ENCODE measurements at places on chromosomes 13 and 19.

DNA sequence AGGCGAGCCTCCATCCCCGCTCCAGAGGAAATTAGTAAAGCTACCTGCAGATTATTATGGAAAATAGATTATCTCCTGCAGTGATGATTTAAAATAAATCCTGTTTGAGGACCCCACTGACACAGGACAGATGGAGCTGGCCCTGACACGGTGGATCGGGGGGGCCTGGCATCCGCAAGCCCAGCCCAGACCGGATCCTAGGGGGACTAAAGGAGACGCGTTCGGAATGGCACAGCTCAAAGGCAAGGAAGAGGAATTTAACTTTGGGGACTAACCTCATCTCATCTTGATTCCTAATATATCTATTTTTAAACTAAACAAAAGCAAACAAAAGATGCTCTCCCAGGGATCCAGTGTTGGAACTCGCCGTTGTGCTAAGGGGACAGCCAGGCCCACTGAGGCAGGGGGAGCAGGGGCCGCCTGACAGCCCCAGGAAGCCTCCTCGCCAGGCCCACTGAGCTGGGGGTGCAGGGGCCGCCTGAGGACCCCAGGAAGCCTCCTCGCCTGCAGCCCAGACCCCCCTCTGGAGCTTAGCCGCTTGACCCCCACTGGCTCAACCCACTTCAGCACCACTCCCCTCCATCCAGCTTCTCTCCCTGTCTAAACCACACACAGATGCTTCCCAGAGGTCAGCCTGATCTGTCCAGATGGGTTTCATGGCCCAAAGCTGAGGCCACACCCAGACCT lies 78.6 kb downstream of the SPACA7 start:
- DNase-seq, result no peak

DNA sequence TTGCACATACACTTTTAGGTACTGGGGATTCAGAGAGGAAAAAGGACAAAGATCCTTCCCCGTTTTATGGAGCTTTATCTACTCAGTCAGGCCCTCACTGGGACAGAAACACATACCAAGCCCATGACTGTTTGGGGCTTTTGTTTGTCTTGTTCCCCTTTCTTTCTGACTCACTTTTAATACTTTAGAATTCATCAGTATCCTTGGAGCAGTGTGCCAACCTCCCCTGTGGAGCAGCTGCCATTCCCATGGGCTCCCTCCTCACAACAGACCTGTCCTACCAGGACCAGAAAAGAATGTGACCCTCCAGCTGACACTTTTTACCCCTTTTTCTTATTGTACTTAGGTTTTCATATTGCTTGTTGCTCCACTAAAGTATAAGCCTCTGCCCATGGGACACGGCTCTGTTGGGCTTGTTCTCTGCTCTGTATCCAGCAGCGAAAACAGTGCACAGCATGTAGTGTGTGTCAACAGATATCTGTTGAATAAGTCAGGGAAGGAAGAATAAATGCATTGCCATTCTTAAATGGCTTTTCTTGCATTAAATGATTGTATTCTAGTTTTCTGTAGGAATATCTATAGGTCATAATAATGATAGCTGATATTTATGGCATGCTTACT lies 431.1 kb downstream of the EFNB2 start:
- DNase-seq, result no peak

GRCh38 chr13:48603375-48603774 lies 50.4 kb upstream of the CYSLTR2 start:
- DNase-seq, result no peak

GRCh38 chr13:20461860-20462532 lies 63.7 kb downstream of the CRYL1 start:
- DNase-seq, result no peak

- peak; percentile 14 for DNase-seq
Observed at GRCh38 chr13:60329221-60329923, 67.6 kb upstream of the TDRD3 start.

GRCh38 chr13:92260363-92260762 lies 861.9 kb downstream of the GPC5 start:
- no peak for DNase-seq

GRCh38 chr13:80454245-80454644 lies 113.3 kb upstream of the SPRY2 start:
- DNase-seq, result peak; percentile 86

GRCh38 chr13:54980651-54981050 lies 1952.0 kb downstream of the OLFM4 start:
- peak; percentile 13 for DNase-seq

DNA sequence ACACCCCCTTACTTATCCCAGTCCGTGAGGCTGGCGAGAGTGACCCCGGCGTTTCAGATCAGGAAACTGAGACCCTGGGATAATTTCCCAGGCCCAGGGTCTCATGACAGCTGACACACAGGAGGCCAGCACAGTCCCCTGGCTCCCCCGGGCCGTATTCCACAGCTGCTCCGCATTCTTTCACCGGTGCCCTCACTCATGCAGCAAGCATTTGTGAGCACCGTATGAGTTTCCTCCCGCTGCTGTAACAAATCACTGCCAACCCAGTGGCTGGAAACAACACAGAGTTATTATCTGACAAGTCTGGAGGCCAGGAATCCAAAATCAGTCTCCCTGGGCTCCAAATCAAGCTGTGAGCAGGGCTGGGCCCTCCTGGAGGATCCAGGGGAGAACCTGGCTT lies 21.3 kb downstream of the GADD45B start:
- DNase-seq, result no peak

- DNase-seq, result no peak
Observed at GRCh38 chr19:35216833-35217648, 11.5 kb downstream of the FAM187B start.

DNA sequence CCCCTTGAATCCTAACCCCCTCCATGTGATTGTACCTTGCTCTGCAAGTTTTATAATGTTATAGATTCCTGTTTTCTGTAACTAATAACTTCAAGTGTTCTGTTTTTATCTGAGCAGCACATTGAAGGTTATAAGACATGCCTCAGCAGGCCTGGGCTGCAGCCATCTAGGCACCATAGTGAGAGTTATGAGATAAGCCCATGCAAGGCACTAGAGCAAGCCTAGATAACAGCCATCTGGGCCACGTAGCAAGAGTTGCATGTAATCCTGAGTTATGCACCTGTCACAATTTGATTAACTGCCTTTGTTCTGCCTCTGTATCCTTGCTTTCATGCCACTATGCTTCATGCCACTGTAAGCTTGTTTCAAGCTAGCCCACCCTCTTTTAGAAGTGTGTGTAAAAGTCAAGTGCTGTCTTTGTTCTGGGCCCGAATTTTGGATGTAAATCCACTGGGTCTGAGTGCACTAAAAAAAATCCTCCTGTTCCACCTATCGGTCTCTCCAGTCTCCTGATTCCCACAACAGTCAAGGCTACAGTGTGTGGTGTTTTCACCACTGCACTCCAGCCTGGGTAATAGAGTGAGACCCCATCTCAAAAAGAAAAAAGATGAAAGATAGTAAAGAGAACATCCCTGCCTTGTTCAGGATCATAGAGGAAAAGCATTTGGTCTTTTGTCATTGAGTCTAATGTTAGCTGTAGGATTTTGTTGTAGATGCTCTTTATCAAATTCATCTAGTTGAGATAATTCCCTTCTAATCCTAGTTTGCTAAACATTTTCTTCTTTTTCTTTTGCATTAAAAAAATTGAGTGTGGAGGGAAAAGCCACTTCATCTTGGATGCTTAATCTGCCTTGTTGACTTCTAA lies 16.0 kb upstream of the KBTBD6 start:
- DNase-seq, result no peak

DNA sequence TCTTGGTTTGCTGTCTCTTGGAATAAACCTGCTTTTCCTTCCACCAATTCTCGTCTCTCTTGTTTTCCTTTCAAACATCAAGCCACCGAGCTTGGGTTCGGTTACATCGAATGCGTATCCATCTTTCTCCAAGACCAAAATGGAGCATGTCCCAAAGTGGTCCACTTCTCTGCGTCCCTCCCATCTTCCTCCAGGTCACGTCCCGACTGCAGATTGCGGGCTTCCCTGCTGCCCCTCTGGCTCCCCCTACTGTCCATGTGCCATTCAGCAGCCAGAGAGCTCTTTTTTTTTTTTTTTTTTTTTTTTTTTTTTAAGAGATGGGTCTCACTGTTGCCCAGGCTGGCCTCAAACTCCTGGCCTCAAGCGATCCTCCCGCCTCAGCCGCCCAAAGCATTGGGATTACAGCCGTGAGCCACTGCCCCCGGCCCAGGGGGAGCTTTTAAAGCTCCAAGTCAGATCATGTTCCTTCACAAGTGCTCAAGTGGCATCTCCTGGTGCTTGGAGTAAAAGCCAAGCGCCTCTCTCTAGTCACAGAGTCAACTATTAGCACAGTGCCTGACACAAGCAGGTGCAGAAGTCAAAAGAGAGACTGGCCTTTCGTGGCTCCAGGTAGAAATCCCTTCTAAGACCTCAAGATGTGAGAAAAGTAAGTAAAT lies 10.0 kb downstream of the COL5A3 start:
- peak; percentile 16 for DNase-seq

GRCh38 chr13:50993934-50994333 lies 84.3 kb downstream of the RNASEH2B start:
- DNase-seq, result no peak

- DNase-seq, result no peak
Observed at GRCh38 chr19:31223740-31224534, 125.3 kb downstream of the TSHZ3 start.

DNA sequence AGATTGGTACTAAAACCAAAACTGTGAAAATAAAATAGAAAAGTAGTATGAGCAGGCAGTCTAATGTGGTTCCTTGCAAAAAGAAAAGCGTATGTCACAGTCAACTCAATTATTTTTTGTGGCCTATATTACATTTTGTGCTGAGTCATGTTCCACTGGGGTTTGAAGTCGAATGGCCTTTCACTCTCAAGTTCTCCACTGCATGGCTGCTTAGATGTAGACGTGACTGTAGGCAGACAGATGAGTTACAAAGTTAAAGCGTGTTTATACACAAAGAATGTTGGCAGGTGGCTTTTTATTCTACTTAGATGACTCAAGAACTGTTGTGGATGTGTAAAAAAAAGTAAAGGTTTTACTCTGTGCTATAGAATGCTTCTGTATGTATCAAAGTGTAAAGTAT lies 133.9 kb downstream of the SLITRK6 start:
- DNase-seq, result no peak

GRCh38 chr13:67806796-67807195 lies 576.7 kb upstream of the PCDH9 start:
- DNase-seq, result no peak

DNA sequence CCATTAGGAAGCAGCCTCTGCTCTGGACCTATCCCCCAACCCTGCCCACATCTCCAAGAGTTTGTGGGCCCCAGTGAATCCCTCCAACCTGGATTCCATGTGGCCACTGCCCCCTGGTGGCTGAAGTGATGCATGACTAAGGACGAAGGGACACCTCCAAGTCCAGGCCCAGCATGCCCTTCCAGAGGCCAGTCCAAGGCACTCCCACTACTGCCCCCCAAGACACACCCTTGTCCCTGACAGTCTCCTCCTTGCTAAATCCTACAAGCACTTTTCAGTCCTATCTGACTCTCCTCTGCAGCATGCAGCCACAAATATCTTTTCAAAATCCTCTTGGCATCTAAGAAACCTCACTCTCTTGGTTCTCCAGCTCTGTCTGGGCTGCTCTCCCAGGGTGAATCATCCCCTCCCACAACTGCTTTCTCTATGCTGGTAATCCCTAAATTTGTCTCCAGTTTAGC lies 33.0 kb downstream of the DEDD2 start:
- DNase-seq, result peak; percentile 66

DNA sequence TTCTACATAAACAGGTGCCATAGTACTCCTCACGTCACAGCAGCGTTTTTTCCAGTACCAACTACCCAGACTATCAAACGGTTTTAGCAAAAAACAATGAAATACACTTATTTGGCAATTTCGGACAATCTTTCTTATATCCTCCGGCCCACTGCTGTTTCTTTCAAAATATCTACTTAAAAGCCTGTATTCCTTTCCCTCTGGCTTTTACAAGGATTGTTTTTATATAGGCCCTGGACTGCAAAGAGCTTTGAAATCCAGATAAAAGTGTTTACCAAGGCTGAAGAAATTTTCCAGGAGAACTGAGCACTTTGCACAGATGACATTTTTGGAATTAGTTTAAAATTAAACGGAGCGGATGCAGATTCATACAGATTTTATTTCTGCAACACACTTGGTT lies 255.9 kb upstream of the STARD13 start:
- no peak for DNase-seq

DNA sequence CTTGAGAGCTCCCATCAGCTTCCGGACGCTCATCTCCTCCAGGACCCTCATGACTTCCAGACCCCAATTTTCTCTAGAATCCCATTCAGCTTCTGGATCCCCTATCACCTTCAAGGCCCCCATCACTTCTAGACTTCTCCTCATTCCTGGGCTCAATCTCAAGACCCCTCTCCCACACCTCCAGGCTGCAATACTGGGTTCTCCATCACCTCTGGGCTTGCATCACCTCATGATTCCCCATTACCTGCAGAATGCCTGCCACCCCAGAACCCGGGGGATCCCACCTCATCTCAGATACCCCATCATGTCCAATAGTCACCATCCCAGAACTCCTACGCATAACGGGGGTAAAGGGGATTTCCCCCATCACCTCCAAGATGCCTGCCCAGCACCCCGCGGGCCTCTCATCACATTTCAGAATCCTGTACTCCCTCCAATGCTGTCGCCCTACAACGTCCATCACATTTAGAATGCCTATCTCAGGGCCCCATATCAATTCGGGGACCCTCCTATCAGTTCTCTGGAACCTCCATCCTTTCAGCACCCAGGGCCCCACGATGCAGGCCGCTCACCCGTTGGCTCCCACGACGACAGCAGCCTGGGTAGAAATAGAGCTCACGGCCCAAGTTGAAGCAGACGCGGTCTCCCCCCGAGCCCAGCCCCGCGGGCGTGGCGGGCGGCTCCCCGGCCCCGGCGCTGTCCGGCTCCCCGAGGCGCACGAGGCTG lies 738 bp downstream of the DMWD start:
- no peak for DNase-seq

- no peak for DNase-seq
Observed at GRCh38 chr13:94311893-94312292, 167.6 kb downstream of the DCT start.

- DNase-seq, result no peak
Observed at GRCh38 chr19:1134431-1134830, 30.6 kb downstream of the GPX4 start.
